NCI-H510A treated with DMSO at 0.1 percent for 48 hours (cell line): ENCODE measurements at places on chromosomes 5 and 9.

- DNase-seq, result no peak
These were observed 55.4 kb upstream of the ERCC6L2 start for GRCh38 chr9:95820074-95820473.

DNA sequence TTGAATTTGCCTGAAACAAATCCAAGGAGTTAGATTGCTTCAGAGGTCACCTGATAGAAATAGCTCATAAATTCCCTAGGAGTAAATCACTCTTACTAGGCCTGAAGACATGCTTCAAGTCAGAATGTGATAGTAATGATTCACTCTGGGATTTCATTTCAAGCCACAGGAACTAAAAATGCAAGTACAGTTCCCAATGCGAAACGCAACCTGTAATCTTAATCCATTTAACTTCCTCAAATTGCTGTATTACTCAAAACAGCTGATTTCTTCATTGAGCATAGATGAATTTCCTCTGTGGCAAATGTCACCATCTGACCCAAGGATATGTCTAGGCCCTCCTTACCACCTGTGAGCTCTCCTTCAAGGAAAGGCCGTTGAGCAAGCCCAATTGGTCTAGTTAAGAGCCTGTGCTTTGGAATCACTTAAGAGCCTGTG lies 32.1 kb upstream of the IL6ST start:
- no peak for DNase-seq

- DNase-seq, result no peak
These were observed 361.3 kb downstream of the NR2F1-AS1 start for GRCh38 chr5:93219641-93220145.

DNA sequence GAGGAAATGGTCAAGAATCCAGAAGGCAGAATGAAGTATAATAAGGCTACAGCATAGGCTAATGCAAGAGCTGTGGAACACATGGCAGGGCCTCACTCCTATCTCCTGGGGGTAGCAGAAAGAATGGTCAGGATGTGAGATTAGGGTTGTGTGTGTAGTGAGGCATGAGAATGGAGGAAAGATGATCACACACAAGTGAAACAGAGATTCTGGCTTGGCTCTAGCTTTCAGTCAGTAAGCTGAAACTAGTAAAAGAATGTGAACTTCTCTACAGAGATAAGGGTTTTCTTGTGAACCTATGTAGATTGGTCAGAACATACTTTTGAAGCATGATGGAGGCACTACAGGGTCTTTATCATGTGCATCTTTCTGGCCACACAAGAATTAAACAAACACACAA lies 298.8 kb downstream of the ASTN2 start:
- no peak for DNase-seq

GRCh38 chr5:120419127-120419526 lies 45.0 kb upstream of the PRR16 start:
- no peak for DNase-seq

DNA sequence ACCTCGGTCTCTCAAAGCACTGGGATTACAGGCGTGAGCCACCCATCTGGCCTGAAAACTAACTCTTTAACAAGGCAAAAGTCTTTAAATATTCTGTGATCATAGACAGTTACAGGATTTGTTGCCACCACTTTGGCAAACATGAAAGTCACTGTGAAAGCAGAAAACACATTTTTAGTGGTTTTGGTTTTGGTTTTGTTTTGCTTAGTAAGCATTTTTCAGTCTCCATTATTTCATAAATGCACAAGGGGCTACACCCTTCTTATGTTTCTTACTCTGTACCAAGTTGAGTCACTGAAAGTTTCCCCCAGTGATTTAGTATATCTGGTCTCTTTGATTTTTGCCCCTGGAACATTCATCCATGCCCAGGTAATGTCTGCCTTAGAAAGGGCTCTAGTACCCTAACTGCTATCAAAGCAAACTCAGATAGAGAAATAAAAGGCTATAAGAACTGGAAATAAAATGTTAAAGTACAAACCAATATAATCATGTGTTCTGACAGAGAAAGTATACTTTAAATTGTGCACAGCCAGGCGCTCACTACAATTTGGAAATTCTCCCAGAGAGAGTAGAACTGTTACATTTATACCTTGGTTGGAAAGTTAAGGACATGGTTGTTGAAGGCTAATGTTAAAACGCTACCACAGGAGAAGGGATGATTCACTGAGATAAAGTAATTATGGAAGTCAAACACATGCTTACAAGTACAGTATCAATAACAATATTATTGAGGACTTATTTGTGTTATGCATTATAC lies 1022.5 kb upstream of the DMAC1 start:
- no peak for DNase-seq

GRCh38 chr9:92976431-92976830 lies 29.1 kb downstream of the FGD3 start:
- no peak for DNase-seq

- no peak for DNase-seq
These were observed 31.0 kb downstream of the GOLGA2 start for GRCh38 chr9:128244837-128245231.

- no peak for DNase-seq
These were observed 9.8 kb upstream of the GADD45G start for GRCh38 chr9:89594811-89595550.

DNA sequence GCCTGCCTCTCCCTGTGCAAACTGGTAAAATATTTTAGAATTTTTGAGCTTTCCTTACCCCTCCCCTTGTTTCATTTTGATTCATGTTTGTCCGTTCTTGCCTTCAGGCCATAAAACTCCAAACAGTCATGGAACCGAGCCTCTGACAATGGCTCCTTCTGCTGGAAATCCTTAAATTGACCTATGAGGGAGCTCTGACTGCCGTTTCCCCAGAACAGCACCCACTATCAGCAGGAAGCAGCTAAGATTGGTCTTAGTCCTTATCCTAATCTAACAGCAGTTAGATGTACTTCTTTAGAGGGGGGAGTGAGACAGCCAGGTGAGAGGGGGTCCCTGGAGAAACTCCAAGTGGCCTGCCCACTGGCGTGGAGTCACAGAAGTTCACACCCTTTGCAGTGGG lies 106.7 kb downstream of the FAM174A start:
- DNase-seq, result no peak

- DNase-seq, result no peak
These were observed 4.1 kb downstream of the EDF1 start for GRCh38 chr9:136861874-136862457.

GRCh38 chr5:52731274-52732027 lies 56.3 kb upstream of the ITGA1 start:
- no peak for DNase-seq

DNA sequence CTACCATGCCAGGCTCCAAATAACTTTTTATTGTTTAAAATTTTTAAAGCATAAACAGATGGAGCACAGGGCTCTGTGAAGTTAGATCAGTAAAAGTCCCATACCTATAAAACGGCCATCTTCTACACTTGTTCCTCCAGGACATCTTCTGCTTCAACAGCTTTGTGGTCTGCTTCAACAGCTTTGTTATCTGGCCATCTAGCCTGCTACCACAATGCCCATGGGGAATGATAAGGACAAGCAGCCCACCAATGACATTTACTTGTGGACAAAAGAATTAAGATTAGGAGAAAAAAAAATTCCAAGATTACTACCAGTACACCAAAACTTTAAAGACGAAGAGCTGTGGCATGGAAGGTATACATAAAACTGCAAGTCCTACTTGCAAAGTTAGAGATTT lies 2.2 kb upstream of the VPS13A start:
- DNase-seq, result no peak

DNA sequence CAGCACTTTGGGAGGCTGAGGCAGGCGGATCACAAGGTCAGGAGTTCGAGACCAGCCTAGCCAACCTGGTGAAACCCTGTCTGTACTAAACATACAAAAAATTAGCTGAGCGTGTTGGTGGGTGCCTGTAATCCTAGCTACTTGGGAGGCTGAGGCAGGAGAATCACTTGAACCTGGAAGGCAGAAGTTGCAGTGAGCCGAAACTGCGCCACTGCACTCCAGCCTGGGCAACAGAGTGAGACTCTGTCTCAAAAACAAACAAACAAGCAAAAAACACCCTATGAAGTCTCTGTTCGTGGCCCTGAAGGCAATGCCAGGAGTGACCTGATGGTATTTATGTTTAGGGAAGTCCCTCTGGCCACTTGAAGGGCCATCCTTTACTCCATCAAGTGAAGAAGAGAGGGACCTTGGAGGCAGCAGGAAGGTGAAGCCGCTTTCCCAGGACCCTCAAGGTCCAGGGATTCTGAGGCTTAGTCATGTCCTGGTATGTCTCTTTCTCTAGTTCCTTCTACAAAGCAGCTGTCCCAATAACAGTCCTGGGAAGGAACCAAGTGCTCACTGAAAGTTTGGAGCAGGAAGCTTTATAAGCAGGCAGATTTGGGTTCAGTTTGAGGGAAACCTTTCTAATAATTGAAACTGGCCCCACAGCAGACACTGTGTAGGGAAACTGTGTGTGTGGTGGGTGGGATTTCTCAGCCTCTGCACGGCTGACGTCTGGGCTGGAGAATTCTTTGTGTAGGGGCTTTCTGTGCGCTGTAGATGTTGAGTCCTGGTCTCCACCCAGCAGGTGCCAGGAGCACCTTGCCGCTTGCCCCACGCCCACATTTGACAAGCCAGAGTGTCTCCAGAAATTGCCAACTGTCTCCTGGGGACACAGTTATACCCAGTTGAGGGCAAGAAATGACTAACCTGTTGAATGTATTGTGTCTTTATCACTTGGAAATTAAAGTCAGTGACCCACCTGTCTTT lies 12.5 kb downstream of the PHF2 start:
- DNase-seq, result no peak

DNA sequence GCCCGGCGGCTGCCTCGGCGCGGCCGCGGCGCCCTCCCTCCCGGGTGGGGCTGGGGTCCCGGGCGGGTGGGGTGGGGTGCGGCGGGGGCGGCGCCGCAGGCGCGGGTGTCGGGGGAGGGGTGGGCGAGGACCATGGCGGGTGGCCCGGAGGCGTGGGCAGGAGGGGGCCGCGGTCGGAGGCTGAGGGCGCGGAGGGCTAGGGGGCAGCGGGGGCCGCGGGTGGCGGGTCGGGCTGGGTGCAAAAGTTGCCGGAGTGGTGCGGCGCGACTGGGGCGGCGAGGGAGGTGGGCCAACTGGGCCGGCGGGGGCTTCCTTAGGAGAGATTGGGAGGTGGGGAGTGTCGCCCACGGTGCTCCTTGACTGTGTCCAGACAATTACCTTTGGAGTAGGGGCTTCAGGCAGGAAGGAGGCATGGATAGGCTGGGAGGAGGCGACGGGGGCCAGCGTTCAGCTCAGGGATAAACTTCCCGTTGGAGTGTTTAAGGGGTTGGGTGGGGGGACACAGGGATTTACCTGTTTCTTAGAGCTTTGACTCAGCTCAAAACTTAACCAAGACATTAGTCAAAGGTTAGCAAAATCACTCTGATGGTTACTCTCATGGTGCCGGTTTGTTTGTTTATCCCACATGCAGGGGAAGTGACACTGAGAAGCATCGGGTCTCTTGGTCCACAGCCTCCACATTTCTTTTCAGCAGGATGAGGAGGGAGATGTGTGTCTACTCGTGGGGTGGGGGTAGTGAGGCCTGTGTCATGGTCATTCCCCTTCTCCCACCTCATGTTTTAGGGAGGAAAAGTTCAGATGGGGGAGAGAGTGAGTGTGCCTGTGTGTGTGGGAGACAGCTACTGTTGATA lies 859 bp downstream of the CSNK1G3 start:
- peak; percentile 5 for DNase-seq

DNA sequence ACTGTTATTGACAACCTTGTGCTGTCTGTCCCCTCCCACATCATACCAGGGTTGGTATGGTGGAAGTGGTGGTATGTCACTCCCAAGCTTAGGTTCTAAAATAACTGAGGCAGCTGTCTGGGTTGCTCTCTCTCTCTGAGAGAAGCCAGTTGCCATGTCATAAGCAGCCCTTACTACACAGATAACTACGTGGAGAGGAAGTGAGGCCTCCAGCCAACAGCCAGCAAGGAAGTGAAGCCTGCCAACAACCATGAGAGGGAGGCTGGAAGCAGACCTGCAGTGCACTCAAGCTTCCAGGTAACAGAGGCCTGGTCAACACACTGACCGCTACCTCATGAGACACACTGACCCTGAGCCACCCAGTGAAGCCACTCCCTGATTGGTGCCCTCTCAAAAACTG lies 18.6 kb downstream of the CTNNAL1 start:
- DNase-seq, result no peak

DNA sequence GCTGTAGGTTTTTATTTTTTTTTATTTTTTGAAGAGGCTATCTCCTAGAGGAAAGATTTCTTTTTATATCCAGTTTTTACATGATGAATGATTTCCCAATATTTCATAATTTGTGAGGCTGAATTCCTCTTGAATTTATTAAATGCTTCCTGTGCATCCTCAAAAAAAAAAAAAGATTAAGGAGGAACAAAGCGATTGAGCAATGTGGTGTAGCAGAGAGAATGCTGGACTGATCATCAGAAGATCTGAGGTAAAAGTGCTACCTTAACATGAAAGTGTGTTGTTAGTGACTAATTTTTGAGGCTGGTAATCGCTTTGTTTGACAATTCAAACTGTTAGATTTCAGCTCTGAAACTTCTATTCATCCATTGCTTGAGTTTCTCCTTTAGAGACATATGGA lies 125.1 kb downstream of the ESM1 start:
- no peak for DNase-seq

DNA sequence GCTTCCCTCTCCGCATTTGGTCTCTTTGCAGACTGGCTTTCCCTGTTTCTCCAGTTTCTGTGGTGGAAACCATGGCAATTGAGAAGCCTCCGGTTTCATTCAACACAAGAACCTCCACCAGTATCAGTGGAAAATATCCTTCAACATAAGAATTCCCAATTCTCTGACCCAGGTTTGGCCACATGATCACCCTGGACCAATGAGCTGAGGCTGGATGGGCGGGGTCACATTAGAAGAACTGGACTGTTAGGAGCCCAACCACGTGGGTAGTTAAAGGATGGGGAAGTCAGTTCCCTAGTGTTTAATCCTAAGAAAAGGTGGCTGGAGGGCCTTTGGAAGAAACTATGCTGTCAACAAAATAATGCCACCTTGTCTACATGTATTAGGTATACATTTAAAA lies 336.3 kb downstream of the DMRT2 start:
- no peak for DNase-seq

GRCh38 chr9:3191715-3192114 lies 334.1 kb downstream of the RFX3 start:
- DNase-seq, result no peak

GRCh38 chr5:103910011-103910410 lies 347.4 kb upstream of the NUDT12 start:
- DNase-seq, result no peak

DNA sequence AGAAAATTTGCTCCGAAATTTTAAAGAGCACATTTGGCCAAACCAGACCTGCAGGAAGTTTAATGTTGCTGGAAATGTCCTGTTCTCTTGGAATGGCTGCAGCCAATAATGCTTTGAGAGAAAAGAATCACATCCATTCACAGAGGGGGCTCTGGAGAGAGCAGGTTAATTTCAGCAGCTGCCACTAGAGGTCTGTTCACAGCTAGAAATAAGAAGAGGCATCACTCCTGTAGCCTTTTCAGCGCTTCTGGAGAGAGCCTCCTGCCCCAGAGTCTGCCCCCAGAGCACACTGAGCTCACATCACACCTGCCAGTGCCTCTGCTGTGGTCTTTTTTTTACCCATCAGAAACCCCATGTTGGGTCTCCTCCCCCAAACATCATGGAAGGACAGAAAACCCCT lies 124.8 kb upstream of the RAD23B start:
- peak; percentile 16 for DNase-seq
